Activated B cell treated with CpG ODN at 0.5 μM for 24 hours (primary cell): ENCODE measurements at places on chromosomes 6 and 20.

DNA sequence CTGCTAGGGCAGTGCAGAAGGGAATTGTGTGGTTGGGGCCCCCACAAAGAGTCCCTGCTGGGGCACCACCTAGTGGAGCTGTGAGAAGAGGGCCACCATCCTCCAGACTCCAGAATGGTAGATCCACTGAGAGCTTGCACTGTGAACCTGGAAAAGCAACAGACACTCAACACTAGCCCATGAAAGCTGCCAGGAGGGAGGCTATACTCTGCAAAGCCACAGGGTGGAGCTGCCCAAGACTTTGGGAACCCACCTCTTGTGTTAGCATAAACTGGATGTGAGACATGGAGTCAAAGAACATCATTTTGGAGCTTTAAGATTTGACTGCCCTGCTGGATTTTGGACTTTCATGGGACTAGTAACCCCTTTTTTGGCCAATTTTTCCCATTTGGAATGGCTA, 328.4 kb upstream of the KHDRBS2 start:
- DNase-seq: no peak

GRCh38 chr20:19341348-19342053, 129.1 kb downstream of the SLC24A3 start:
- DNase-seq: no peak

DNA sequence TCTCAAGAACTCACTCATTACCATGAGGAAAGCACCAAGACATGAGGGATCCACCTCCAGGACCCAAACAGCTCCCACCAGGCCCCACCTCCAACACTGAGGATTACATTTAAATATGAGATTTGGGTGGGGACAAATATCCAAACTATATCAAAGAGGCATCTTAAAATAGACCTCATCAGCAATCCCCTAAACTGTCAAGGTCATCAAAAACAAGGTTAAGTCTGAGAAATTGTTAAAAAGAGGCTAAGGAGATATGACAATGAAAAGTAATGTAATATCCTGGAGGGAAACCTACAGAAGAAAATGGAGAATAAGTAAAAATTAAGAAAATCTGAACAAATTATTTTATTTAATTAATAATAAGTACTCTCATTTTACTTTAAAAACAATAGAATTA, 922.3 kb downstream of the HACE1 start:
- no peak for DNase-seq

- no peak for DNase-seq
Measured at GRCh38 chr6:80603679-80604078, 497.2 kb downstream of the BCKDHB start.

DNA sequence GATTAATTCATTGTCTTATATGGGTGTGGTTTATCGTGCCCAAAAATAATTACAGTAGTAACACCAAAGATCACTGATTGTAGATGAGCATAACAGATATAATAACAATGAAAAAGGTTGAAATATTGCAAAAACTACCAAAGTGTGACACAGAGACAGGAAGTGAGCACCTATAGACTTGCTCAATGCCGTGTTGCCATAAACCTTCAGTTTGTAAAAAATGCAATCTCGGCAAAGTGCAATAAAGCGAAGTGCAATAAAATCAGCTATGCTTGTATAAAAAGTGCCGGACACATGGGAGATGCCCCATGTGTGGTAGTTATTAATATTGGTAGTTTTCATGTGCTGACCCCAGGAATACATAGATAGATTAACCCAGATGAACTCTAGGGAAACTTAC, 192.6 kb downstream of the NRN1 start:
- no peak for DNase-seq

DNA sequence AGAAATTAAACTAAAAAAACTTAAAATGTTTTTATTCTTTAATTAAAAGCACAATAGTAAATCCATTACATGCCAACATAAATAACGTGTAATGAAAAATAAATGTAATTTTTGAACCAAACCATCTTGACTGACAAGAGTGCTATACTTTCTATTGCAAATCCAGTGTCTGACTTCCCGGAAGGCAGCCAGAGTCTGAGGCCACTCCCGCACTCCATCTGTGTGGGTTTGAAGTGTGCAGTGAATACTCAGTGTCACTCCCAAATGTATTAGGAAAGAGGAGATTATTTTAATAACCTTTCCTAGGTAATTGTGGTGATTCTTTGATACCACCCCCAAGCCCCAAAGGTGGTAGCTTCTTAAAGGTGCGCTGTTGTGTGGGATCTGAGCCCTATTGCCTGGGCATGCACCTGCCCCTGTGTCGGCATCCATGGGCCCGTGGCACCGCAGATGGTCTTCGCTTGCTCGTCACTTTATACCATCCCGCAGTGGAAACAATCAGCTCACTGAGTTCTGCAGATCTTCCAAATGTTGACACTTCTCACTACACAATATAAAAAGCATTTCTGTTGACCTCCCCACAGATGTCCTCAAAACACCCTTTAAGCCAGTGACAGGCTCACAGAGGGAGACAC, 391.2 kb downstream of the THBS2 start:
- DNase-seq: no peak

DNA sequence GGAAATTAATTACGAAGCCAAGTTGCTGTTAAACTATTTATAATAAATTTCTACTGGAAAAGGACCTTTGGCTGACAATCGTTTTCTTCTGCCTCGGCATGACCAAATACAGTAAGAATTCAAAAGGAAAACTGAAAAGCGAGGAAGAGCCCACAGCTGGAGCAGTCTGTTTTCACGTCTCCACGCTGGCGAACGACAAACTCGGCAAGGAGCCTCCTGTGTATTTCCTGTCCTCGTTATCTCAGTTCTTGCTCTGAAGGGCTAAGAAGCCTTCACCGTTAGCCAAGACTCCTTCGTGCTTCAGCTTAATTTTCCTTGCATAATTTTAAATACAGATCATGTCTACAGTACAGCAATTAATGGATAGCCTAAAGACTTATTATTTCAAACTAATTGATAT, 214.3 kb upstream of the PLCB4 start:
- no peak for DNase-seq

GRCh38 chr6:127466416-127466815, 7.2 kb upstream of the KIAA0408 start:
- no peak for DNase-seq

GRCh38 chr6:1619673-1620503, 10.2 kb downstream of the FOXC1 start:
- DNase-seq: peak; percentile 34

DNA sequence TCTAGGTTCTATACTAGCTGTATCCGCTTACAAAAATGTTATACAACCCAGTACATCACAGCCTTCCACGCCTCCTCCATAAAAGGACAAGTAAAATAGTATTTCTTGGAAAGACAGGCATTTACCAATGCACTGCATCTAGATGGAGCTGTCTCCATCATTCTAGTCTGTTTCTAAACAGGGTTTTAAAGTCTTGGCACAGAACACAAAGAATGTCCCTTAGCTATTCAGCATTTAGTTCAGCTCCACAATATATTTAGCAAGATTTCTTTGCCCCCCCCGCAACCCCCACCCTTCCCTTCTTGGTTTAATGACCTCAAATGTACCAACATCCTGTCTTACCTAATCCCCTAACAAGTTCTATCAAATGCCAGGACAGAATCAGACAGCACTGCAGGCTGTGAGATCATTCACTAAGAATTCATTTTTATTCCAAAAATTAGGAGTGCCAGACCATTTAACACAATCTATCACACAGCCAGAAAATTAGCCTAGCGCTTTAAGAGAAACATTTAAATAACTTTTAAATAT, 198.6 kb downstream of the BACH2 start:
- no peak for DNase-seq

DNA sequence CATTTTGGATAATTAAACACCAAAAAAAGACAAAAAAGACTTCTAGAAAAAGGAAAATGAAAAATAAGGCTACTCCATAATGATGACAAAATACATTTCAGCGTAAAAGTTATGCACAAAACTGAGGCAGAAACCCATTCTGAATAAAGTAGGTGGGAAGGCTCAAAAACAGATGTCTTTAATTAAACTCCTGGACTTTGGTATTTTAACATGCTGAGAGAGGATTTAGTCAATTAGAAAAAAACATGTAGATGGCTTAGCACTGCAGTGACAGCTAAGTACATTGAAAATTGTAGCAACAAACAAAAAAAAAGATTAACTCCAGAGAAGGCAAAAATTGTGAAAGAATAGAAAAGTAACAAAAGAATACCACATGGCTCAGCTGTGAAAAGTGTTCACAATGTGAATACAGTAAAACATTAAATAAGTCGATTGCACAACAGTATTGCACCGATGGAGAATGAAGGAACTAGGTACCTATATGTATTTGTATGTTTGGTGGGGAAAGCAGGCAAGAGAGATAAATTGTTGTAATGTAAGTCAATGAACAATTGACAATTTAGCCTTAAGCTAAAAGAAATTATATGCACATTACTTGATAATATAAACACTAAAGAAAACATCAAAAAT, 59.5 kb downstream of the TBC1D32 start:
- no peak for DNase-seq

- DNase-seq: no peak
Measured at GRCh38 chr20:50295762-50296449, 105.3 kb downstream of the CEBPB start.

GRCh38 chr20:5688431-5688972, 61.7 kb upstream of the SHLD1 start:
- no peak for DNase-seq

DNA sequence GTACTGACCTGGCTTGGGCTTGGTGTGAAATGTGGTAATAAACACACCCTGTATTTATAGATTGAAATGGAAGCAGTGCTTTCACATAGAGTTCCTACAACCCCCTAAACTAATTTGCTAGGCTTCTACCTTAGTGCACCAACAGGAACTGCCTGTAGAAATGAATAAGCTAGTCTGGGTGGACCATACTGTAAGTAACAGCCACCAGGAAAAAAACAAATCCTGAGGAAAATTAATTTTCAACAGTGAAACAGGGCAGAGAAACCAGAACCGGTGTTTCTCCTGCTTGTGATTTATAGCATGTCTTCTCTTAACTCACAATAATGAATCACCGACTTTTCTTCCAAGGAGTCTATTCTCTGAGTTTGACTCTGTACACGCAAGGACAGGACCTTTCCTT, 184.8 kb upstream of the HDAC2 start:
- no peak for DNase-seq

DNA sequence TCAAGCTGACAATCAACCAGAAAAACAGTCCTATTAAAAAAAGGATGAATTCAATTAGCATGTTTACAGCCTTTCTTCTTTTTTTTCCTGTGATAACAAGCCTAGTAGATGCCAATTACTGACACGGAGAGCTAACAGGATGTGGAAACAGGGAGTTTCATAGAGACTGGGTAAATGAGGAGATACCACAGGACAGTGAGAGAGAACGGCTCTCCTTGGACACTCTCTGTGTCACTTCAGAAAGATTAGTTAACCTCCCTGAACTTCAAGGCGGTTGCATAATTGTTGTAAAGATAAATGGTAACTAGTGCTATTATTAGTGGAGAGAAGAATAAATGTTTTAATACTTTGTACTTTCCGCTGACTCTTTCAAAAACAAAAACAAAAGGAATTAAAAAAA, 14.8 kb downstream of the SLC17A5 start:
- DNase-seq: no peak

- no peak for DNase-seq
Measured at GRCh38 chr20:52056203-52057062, 135.1 kb downstream of the ZFP64 start.

DNA sequence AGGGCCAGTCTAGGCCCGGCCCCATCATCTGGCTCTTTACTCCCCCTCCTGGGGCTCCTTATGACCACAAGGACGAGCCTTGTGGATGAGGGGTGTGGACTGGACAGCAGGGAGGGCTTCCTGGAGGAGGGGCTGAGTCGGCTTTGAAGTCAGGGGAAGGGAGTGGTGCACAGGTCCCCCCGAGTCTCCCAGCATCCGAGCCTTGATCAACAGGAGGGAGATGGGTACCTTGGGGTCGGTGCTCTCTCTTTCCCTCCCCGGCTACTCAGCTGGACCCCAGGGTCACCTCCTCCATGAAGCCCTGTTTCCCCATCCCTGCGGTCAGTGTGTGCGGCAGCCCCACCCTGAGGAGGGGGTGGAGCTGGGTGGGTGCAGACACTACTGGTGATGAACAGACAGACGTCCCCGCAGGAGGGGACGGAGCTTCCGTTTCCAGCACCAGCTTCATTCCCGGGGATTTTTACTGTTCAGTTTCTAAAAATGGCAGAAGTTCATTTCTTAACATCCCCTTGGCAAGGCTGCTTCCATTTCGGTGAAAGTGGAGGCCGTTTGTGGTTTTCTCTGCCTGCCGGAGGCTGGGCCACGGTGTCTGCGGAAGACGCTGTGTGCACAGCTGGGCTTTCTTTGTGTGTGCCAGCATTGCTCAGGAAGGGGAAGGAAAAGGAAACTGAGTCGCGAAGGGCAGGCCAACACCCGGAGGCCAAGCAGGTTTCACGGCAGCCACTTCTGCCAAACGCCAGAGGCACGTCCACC, 19.6 kb downstream of the NTSR1 start:
- no peak for DNase-seq

DNA sequence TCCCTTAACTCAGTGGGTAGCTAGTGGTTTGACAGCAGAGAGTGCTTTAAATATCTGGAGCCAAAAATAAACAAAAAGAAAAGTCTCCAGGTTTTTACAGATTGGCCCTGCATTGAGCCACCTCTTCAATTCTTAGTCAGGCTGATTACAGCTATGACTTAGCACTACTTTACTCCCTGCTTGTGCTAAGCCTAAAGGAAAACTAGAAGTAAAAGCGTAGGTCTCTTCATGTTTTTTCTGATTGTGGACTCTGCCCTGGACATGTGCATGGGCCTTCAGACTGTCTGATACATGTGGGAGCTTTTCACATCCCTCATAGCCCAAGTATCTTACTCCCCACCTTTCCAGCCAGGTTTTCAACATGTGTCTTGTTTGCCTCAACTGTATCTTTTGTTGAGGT, 33.3 kb downstream of the KPNA5 start:
- no peak for DNase-seq

DNA sequence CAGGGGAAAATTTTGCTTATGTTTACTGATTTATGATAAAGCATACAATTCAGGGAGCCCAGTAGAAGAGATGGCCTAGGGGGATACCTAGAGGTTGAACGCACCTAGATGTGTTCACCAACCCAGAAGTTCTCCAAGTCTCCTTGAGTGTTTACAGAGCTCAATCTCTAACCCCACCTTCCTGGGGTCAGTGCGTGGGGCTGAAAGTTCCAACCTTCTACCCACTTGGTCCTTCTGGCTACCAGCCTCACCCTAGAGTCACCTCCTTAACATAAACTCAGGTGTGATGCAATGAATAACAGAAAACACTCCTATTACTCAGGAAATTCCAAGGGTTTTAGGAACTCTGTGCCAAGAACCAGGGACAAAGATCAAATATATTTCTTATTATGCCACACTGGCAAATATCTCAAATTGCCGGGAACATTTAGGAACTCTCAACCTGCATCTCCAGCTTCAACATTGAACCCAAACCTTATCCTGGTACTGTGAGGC, 26.4 kb downstream of the AFG1L start:
- no peak for DNase-seq
